Stimulated activated CD8-positive, alpha-beta memory T cell treated with anti-CD3 and anti-CD28 coated beads, Interleukin-2, amount 100 ng/mL, for 48 hours (primary cell): ENCODE measurements at places on chromosomes 4 and X.
A peak's percentile ranks its signal among the peaks of the same experiment; 100 is the strongest.

DNA sequence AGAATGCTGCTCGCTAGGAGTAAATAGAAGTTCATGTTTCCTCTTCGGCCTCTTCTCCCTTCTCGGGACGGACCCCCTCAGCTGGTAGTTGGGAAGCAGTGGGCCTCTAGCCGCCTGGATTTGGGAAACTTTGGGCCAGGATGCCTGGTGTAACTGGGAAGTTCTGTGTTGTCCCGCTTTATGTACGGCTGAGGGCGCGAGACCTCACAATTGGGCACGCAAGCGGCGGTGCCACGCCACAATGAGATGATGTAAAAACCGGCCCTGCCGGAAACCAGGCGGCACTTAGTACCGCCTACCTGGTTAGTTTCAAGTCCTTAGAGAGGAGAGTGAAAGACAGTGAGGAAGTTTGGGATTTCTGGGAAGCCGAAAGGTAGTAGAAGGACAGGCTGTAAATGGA lies at the start of gene CT83:
Gene CT83, minus strand, starts transcription at position 155 of the 400 bp plus-strand sequence. Its CDS starts 120 bp downstream, at position 35.
- DNase-seq: no peak

- DNase-seq: no peak
Measured at GRCh38 chrX:9308426-9308825, 156.4 kb upstream of the TBL1X start.

DNA sequence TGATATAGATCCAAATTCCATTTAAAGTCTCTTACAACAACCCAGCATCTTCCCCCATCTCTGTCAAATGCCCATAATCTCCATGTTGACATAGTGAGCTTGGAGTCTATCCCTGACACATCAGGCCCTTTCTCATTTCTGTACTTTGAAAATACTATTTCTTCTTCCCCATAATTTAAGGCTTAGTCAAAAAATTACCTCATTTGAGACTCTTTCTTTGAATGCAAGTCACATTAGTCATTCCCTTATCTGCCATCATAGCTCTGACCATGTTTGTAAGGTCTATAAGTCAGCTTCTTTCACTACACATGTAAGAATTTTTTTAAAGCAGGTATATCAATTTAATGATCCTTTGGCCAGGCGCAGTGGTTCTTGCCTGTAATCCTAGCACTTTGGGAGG lies 99.9 kb downstream of the DDX60 start:
- no peak for DNase-seq

GRCh38 chr4:156085100-156085499 lies 131.4 kb upstream of the CTSO start:
- DNase-seq: no peak

DNA sequence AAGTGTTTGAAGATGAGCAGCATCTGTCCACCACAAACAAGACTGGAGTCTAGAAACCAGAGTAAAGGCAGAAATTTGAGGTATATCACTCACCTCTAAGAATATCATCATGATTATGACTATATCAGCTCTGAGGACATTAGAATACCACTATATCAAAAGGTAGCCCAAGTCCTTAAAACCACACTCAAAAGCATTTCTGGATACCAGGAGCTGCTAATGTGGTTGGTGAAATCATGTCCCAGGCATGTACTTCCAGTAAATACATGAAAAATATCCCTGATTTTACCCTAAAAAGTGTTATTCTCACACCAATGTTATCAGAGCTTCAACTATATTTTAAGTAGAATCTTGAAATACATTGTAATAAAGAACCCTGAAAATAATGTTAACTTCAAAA lies 136.3 kb upstream of the SMAD1 start:
- DNase-seq: no peak

DNA sequence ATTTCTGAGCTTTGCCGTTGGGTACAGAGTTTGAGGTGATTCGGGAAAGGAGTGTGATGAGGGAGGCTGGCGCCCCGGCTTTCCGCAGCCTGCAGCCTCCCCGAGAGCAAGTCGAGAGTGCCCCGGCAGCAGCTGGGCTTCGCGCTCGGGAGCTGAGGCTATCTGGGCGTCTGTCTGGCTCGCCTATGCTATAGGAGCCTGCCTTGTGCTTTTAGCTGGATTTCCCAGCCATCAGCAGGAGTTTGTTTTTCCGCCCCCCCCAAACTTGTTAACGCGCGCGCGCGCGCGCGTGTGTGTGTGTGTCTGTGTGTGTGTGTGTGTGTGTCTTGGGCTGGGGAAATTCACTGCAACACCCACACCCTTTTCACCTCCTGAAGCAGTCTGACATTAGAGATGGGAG lies 765 bp upstream of the DGKK start:
- no peak for DNase-seq

- DNase-seq: no peak
Measured at GRCh38 chr4:75561789-75562188, 5.9 kb downstream of the ODAPH start.

DNA sequence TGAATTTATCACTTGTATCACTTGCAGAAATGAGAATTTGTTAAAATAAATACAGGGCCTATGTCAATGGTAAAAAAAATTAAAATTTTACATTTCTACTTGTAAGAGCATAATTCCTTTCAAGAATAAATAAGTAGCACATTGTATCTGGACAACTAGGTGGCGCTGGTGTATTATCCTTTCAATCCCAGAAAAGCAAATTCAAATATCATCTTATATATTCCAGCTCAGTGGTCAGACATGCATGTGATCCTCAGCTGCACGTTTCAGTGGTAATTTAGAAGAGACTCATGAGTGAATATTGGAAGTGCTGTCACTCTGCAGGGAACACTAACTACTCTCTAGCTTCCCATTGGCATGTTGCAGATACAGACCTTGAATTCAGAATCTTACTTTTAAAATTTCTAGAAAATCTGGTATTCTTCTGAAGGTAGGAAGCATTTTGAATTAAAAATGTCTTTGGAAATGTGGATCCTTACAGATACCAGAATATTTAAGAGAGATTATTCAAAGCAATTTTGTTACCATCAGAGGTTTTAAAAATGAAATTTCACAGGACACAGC lies 1414.7 kb upstream of the TENM3 start:
- no peak for DNase-seq

GRCh38 chr4:109967798-109968520 lies 55.3 kb downstream of the EGF start:
- DNase-seq: no peak

DNA sequence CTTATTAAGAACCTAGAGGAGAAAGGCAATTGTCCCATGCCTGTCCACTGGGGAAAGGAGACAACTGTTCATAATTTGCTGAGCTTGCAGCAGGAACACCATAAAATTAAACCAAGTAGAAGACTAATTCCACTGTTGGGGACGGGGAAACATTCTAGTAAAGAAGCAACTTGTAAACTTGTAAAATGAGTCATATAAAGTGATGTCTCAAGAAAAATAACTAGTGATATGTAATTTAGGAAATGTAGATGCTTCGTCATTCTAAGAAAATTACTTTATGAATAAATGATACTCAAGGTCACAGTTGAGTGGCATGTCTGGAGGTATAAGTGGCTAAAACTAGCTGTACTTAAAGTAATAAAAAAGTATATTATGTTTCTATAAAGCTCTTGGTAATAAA lies 121.2 kb upstream of the MID1 start:
- no peak for DNase-seq

GRCh38 chrX:129772796-129773431 lies 6.8 kb upstream of the SASH3 start:
- DNase-seq: peak; percentile 33

GRCh38 chr4:135283934-135284333 lies 1082.3 kb upstream of the PABPC4L start:
- no peak for DNase-seq

- no peak for DNase-seq
Measured at GRCh38 chr4:860561-860960, 34.6 kb upstream of the CPLX1 start.

GRCh38 chr4:35739308-35739707 lies 505.0 kb downstream of the ARAP2 start:
- DNase-seq: no peak

DNA sequence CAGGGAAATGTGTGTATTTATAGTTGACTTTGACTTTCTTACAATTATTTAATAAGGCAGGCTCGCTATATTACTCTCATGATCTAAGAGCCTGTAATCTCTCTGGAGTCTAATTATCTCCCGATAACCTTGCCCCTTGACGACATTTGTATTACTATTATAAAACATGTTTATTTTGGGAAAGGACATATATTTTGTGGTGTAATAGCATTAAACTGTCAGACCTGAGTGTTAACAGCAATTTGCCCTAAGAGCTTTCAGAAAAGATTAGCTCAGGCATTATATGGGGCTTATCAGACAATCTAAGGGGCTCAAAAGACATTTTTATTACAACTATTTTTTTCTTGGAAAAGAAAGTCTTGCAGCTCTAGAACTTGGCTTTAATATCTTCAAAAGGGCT lies 427.9 kb upstream of the SLIT2 start:
- DNase-seq: no peak

- no peak for DNase-seq
Measured at GRCh38 chr4:37232315-37232714, 12.2 kb upstream of the NWD2 start.

DNA sequence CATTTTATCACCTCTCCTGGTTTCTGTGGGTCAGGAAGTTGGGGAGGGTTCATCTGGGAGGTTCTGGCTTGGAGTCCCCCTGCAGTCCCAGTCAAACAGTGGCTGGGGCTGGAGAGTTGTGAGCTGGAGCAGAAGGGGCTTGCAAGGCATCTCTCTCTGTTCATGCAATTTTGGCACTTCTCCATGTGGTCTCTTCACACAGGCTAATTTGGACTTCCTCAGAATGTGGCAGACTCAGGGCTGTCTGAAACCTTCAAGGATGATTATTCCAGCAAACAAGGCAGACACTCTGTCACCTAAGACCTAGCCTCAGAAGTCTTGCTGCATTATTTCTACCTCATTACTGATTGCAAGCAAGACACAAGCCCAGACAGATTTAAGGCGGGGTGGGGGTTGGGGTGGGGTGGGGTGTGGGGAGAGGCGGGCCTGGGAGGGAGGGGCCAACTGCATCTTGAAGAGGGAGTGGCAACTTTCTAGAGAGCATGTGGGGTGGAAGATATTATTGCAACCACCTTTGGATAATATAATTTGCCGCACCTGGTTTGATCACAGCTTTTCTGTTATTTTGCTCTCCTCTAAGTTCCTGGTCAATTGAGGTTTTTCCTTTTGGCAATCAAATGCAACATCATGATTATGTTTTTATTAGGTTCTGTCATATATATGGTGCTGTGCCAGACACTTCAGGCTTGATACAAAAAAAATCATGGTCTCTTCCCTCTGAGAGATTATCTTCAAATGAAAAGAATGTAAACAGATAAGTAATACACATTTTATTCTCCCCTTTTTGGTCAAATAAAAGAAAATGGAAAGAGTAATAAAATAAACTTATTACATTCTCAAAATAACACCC lies 799.5 kb downstream of the RPA4 start:
- no peak for DNase-seq
